ENCODE measurements at places on chromosomes 12 and 14.
A peak's percentile ranks its signal among the peaks of the same experiment; 100 is the strongest.

GRCh38 chr12:575129-575502, 88.1 kb downstream of the NINJ2 start:
- no peak for DNase-seq

GRCh38 chr12:2282318-2282717, 229.5 kb downstream of the CACNA1C start:
- no peak for DNase-seq

GRCh38 chr12:128709660-128710059, 114.1 kb downstream of the SLC15A4 start:
- no peak for DNase-seq

GRCh38 chr12:639566-639965, 23.7 kb downstream of the NINJ2 start:
- DNase-seq: no peak

- peak; percentile 61 for DNase-seq
Measured at GRCh38 chr12:3803865-3804472, 51.1 kb upstream of the CRACR2A start.

GRCh38 chr12:125690841-125691240, 625.6 kb downstream of the AACS start:
- DNase-seq: no peak

DNA sequence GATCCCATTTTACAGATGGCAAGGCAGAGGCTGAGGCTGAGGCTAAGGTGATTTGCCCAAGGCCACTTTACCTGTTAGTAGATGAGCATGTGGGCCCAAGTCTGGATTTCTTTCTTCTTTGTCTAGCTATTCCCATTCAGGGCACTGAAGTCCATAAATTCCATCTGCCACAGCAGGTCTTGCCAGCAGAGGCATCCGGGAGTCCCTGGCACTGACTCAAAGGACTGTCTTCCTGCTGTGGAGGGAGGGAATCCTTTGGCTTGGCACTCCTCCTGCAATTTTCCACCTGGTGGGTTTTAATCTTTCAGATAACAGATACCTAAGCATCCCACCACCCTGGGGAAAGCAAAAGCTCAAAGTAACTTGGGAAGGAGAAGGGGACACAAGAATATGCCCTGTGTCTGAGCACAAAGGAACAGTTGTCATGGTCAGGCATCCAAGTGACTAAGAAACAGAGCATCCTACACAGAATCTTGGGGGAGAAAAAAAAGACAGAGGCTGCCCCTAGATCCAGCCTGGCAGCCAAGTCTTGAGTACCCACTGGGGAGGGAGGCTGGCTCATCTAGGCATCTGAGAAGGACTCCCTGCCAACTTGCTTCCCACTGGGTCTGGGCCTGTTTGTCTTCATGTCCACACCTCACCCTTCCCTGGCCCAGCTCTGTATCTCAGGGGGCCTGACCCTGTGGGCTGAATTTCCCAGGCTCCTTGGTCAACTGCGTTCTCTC, 35.6 kb upstream of the CMKLR1 start:
- no peak for DNase-seq

DNA sequence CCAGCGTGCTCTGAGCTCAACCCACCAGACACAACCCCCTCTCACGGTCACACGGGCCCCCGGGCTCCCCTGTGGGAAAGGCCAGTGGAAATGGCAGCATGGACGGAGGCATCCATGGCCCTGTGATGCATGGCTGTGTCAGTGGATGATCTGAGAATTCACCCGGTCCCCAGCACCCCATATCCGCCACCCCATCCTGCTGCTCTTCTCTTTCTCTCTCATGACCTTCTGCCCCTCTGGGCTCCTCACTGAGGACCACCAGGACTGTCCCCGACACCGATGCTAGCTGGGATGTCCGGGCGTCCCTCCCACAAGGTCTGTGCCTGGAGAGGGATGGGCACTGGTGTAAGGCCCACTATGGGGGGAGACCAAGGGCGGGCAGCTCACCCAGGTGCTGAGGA, 282.2 kb downstream of the ADGRD1 start:
- DNase-seq: no peak

- peak; percentile 62 for DNase-seq
Measured at GRCh38 chr12:115697340-115697739, 580.2 kb downstream of the MED13L start.

GRCh38 chr14:31270196-31270772, 62.7 kb upstream of the HECTD1 start:
- DNase-seq: no peak

- DNase-seq: no peak
Measured at GRCh38 chr12:14654416-14654815, 42.0 kb downstream of the GUCY2C start.

GRCh38 chr14:85399186-85399585, 130.8 kb upstream of the FLRT2 start:
- DNase-seq: no peak

- DNase-seq: no peak
Measured at GRCh38 chr14:34971801-34972200, 11.0 kb upstream of the SRP54 start.

DNA sequence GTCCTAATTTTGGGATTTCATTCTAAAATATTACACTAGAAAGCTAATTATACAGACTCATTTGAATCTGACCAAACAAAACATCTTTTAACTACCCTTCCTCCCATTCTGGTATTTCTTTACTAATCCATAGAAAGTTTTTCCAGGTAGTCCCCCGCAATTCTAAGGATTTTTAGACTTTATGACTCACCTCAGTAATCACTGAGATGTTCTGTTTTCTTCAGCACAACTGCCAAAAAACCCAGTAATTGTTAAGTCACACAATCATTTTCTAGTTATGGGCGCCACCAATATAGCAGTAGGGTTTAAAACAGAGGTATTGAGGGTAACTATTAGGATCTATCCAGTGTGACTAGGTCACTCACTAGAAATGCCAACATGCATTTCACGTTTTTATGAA, 1.6 kb upstream of the ARID4A start:
- DNase-seq: no peak

GRCh38 chr14:32230695-32231280, 27.7 kb upstream of the RNU6-8 start:
- no peak for DNase-seq

DNA sequence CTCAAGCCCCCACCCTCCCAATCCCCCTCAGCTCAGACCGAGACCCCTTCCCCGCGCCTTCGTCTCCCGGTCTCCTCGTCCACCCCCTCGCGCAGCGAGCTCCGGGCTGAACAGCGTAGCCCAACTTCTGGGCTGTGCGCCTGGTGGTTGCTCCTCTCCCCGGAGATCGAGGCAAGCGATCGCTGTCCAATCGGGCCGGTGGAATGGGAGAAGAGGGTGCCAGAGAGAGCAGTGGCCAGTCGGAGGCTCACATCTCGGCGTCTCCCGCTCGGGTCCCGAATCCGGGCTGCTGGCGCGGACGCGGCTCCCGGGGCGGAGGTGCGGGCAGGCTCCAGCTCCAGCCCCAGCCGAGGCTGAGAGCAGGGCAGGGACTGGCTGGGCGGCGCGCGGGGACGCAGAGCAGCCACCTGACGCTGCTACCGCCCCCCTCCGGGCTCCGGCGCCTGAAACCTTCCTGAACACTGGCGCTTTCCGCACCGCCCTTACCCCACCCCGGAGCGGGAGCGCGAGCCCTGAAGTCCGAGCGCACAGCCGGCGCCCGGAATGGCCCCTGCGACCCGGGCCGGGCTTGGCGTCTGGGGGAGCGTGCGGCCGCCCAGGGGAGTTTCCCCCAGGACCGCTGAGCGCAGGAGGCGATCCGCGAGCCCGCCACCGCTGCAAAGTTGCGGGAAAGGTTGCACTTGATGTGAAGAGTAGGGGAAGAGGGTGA, 508 bp upstream of the KCNH5 start:
- DNase-seq: peak; percentile 69

DNA sequence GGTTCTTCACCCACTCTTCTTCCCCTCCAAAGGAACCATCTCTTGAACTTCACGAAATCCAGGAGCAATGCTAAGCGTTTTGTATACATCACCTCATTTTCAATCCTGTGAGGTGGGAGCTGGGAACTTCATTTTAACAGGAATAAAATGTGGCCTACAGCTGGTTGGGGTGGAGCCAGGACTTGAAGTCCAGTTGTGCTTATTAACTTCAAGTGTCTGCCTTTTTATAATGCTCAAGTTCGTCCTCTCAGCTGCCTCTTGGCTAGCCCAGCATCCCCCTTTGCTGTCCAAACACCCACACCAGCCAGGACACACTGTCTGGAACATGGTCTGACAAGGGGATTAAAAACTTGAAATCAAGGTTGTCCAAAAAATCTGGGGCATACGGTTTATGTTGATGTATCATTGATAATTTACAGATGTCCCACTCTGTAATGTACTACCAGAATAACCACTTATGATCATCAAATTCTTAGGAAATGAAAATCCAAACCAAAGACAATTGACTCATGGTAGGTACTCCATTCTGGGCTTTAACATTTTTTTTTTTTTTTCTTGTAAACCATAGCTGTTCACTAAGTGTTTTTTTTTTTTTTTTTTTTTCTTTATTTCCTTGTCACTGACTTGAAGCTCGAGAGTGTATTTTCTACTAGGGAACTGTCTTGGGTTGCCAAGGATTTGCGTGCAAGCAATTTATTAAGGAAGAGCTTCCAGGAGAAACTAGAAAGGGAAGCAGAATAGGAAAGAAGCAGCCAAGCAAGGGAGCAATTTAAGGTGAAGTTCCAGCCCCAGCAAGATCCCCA, 252.3 kb downstream of the EFCAB11 start:
- no peak for DNase-seq

- DNase-seq: no peak
Measured at GRCh38 chr12:12807970-12808702, 5.0 kb upstream of the DDX47 start.

DNA sequence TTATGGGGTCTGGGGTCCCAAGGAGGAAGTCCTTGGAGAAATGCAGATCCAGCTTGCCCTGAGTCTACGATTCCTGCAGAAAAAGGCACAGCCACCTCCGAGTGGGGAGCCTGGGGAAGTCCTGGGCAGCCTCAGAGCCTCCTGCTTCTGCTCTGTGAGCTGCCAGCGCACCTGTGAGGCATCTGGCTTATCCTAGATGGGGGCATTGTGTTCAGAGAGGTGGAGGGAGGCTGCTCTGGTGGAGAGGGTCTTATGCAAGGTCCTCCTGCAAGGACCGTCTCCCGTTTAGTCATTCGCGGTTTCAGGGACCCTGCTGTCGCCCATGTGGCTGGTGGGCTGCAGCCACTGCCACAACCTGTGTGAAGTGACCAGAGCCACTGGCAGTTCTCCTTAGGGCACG, 53.0 kb upstream of the PRMT8 start:
- DNase-seq: no peak

GRCh38 chr12:116338064-116338846, 60.8 kb upstream of the MED13L start:
- no peak for DNase-seq

- DNase-seq: no peak
Measured at GRCh38 chr12:10722502-10722904, 620 bp downstream of the YBX3 start.

DNA sequence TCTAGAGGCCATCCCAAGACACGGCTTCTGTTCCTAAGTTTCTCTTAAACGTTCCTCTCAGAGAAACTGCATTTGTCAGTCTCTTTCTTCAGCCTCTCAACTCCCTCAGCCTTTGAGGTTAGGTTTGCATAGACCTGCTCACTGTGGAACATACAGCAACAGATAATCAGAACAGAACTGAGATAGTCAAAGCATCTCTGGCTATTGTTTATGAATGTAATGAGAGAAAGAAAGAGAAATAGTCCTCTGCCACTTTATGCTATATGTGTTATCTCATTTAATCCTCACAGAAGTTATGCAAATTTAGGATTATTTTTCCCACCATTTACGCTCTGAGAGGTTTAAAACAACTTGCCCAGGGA, 190.6 kb downstream of the PHLDA1 start:
- no peak for DNase-seq

- no peak for DNase-seq
Measured at GRCh38 chr14:24300326-24300980, 803 bp downstream of the NOP9 start.

GRCh38 chr14:102373110-102373509, 10.4 kb downstream of the TECPR2 start:
- no peak for DNase-seq

DNA sequence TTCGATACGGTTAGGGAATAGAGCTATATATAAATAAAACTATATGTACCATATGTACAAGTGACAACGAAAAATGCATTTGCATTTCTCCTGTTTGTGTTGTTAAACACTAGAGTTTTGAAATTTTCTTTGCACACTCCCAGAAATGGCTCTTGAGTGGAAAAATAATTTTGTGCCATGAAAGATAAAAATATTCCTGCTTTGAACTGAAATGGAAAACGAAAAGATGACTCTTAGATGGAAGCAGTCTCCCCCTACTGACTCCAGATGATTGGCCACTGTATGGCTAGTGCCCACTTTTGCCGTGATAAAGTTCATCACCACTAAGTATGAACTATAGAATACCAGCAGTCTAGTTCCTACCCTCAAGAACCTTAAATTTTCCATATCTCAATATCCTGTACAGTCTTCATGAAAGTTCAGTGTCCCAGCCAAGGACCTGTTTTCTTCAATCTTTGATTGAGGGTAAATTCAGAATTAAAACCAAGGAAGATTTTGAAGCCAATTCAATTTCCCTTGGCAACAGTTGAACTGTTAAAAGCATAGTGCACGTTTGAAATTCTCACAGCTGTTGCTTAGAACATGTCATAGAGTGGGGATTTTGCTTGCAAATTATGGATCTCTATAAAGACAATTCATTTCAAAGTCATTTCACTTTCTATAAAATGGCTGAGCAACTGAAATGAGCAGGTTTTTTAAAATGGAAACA, 1.6 kb upstream of the PPP2R5E start:
- DNase-seq: no peak

DNA sequence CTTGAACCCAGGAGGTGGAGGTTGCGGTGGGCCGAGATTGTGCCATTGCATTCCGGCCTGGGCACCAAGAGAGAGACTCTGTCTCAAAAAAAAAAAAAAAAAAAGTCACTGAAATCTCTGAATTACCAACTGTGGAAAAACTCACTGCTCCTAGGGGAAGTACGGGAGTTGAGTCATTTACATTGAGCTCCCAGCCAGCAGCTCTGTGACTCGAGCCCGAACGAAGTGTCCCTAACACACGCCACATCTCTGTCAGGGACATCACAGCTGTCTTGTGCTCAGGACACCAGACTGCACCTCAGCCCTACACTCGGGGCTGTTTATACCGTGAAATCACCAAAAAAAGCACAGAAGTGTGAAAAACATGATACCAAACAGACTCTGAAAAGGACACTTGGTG, 21.1 kb downstream of the ATP6V0A2 start:
- DNase-seq: no peak

DNA sequence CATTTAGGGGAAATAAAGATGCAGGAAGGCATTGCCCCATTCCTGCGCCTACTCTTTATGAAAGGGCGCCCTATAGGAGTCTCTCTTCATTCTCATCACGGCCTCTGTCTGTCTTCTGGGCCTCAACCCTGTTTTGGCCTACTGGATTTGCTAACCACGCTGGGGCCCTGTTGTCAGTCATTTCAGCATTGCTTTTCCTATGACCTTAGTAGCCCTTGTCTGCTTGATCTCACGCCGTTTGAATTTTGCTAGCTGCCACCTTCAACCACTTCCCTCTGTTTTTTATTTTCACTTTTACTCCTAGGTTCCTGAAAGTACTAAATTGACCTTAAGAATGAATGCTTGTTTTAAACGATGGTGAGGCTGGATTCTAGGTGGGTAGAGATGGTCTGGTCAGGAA, 139.0 kb downstream of the SYNE2 start:
- DNase-seq: no peak

All from NCI-H1436 (cell line).